ENCODE measurements at places on chromosomes 16 and 17.

DNA sequence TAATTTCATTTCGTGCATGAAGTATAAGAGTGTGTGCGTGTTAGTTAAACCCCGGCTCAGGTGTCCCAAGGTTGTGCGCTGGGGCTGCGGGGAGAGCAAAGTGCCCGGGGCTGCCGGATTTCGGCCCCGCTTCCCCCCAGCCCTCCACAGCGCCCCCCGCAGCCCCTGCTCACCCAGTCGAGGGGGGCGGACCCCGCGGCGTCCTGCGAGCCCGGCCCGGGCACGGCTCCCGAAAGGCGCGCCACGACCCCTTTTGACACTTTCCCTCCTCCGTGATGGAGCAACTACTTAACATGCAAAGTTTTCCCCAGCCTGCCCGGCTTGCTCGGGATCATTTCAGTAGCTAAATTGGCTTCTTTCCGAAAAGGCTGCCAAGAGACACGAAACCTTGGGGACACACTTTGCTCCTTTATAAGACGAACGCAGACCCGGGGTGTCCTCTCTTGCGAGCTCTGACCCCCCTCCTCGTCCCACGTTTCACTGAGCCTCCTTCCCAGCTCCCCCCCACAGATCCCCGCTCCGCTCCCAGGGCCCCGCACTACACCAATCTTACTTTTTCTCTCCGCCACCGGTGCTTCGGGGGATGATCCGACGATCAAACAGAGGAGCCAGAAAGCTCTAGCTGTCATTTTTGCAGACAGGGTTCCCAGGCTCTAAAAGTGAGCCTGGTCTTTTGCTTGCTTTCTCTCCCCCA is 552 bp downstream of the C17orf58 start:
- DNase-seq = peak; percentile 20

GRCh38 chr17:10035885-10036284 is 130.8 kb upstream of the RCVRN start:
- DNase-seq = no peak

DNA sequence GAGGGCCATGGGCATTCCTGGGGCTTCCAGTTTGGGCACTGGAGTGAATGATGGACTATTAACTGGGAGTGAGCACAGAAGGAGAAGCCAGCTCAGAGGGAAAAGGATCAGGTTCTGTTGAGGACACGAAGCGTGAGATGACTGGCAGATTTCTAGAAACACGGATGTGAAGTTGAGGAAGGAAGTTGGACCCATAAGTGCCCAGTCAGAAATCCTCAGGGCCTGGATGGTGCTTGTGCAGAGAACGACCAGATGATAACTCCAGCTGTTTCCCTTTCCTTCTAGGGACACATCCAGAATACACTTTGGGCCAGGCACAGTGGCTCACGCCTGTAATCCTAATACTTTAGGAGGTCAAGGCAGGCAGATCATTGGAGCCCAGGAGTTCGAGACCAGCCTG is 23.3 kb upstream of the ANKRD40CL start:
- DNase-seq = no peak

DNA sequence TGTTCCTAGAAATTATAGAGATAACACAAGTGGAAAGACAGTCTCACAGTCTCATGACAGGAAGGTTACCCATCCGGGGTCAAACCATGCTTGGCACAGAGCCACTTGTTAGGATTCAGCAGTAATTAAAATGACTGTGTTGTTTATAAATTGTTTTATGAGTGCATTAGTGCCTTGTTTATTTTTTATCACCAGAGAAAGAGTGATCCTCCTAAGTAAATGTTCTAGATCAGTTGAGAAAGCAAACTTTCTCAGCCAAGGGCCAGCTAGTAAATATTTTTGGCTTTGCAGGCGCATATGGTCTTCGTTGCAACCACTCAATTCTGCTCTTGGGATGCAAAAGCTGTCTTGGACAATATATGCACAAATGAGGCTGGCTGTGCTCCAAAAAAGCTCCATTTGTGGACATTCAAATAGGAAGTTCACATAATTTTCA is 253.9 kb upstream of the CACNG5 start:
- peak; percentile 67 for DNase-seq

GRCh38 chr16:68526143-68526781 is 12.8 kb upstream of the ZFP90 start:
- DNase-seq = no peak

DNA sequence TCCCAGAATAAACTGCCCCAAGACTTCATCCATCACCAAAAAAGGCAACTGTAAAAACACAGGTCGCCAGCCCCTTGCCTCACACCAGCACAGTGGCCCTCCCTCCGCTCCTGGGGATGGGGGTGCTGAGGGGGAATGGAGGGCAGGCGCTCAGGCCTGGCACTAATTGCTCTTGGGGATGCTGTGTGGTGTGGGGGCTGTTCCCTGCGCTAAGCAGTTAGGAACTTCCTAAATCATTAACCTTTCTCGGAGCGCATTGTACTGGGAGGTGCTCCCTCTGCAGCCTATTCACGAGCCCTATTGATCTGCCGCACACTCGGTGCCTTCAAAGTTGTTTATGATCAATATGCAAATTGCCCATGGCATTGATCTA is 199.9 kb downstream of the ZFHX3 start:
- no peak for DNase-seq

DNA sequence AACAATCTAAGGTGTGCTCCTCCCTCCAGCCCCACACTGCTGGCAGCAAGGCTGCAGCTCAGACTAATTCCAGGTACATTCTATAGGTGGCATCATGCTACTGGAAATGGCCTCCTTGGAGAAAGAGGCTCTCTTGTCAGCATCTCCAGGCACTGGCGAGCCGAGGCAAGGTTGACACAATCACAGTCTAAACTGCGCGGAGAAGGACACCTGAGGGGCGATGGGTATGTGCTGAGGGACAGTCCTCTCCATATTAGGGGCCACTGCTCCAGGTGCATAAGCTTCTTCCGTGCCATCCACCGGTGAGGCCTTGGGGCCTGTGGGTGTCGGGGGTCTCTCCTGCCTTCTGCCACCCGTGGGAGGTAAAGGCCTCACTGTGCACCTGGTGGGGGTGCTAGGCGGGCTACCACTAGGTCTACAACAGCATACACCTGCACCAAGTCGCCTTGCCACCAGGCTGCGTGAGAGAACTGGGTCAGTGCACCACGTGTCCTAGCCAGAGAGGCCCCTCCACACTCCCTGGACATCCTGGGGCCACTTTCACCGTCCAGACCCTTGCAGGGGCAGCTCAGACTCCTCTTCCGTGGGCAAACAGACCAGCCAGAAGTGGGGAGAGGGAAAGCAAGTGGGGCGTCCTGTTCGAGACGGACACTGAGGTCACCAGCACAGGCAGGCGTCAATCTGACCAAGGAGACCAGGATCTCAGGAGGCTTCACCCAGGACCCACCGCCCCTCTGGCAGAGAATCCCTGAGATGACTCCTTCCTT is 12.1 kb upstream of the CBX8 start:
- peak; percentile 68 for DNase-seq

DNA sequence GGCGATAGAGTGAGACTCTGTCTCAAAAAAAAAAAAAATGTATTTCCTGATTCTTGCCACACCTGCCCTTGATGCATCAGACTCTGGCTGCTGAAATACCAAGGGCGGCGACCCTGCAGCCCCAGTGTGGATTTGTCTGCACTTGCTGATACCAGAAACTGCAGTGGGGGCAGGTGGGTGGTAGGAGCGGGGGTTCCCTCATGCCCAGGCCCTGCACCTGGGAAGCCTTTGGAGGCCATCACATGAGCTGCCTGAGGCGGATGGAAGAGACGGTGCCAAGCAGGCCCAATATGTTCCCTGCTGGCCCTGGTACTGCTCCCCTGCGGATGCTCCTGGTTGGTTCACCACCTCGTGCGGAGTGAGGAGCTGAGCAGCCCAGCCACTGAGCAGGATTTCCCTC is 50.6 kb downstream of the MARF1 start:
- DNase-seq = no peak

GRCh38 chr17:1055751-1056645 is 59.1 kb downstream of the TIMM22 start:
- peak; percentile 38 for DNase-seq

All from M059J (cell line).